ENCODE measurements at places on chromosomes 16 and 17. TPM values are rescaled to one million over a fixed set of nuclear protein-coding genes. Genes with fewer than 3 reads are reported as not detected.

The ZMYND15 gene
- polyA plus RNA-seq = 0.28 TPM

The ITGA2B gene
- 2.9 TPM for polyA plus RNA-seq

The OR3A2 gene
- polyA plus RNA-seq = not detected

GRCh38 chr17:69734656-69735055 lies 320.2 kb downstream of the MAP2K6 start:
- no peak for DNase-seq

DNA sequence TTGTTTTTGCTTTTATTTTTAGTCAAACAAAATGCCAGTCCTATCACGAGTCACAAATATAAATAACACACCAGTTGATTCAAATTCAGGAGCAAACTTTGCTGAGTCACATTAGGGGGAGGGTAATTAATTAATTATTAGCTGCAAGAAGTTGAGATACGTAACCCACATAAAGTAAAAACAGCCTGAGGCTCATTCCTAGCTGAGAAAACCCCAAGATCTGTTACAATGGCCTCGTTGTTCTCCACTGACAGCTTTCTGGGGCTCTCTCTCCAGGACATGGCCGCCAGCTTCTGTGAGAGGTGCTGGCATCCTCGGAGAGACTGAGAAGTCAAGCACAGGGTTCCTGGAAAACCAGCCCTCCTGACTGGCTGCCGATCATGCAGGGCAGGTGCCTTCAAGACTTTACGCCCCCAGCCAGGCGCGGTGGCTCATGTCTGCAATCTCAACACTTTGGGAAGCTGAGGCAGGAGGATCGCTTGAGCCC lies 11.1 kb downstream of the RAB40B start:
- DNase-seq = no peak

- no peak for DNase-seq
Observed at GRCh38 chr17:21678393-21679081, 13.8 kb upstream of the KCNJ18 start.

GRCh38 chr17:2051933-2052559 lies 2.9 kb upstream of the HIC1 start:
- DNase-seq = no peak

The CES5A gene
- not detected for polyA plus RNA-seq

The SUPT6H gene
- polyA plus RNA-seq = 38.9 TPM

DNA sequence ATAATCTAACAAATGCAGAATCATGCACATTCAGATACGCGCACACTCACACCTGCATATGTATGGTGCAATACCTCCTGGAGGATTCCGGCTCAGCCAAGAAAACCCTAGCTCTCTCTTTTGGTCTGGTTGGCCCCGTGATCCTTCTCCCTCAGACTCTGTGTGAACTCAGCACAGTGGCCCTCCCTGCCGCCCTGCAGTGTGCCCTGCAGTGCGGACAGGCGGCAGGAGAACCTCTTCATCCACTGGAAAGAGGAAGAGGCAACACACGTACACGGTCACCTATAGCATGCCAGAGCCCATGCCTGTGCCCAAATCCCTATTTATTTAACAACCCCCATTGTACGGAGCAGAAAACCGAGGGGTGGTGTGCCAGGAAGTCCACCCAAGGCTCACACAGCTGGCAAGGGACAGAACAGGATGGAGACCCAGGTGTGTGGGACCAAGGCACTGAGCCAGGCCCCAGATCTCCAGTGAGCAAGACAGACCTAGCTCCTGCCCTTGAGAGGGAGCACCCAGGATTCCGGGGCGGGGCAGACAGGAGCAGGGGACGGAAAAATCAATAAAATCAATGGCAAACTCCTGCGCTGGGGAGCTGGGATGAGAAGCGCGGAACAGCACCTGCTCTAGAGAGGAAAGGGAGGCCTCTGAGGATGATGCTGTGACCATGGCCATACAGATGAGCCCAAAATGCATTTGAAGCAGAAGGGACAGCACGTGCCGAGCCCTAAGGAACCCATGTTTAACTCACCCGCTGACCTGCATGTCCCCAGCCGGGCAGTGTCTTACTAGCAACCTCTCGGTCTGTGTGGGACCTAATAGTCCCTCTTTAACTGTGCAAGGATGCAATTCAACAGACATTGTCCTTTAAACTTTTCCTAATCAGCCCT lies 54.7 kb upstream of the CIBAR2 start:
- DNase-seq = no peak

DNA sequence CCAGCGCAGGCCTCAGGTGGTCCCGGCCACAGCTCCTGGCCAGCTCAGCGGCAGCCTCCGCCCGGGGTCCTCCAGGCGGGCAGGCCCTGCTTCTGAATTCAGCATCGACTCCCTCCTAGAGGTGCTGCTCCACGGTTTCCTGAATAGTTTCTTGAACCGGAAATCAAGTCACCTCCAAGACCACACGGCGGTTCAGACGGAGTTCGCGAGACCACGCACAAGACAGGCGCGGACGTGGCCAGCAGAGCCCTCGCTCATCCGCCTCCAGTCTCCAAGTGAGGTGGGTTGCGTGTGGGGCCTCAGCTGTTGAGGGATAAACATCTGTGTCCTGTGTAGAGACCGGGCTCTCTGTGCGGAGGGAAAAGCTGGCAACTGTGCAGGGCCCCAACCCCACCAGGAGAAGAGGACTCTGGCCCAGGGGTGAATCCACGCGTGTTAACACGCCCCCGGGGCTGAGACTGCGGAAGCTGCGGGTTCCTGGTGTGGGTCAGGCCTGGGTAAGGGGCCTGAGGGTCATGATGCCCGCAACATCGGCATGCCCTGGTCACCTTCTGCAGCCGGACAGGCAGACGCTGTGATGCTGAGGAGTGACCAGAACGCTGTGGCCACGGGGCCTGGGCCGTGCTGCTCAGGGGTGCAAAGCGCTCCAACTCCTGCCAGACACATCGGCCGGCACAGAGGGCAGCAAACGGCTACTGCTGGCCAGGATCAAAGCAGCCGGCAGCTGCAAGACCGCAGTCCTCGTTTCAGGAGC lies 55.0 kb upstream of the METRNL start:
- DNase-seq = no peak

DNA sequence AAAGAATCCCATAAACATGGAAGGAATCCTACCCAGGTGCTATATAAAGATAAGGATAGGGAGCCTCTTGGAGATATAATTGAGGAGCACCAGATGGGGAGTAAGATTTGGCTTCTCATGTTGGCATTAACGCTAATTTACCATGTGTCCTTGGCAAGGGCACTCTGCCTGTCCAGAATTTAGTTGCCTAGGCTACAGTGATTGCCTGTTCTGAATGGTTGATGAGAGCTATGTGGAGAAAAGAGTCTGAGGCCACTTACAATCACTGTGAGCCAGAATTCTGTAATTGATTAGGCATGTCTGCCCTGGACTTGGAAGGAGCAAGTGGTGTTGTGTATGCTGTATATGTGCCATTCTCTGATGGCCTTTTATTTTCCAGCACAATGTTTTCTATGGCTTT lies 1101.2 kb upstream of the RBFOX1 start:
- DNase-seq = no peak

DNA sequence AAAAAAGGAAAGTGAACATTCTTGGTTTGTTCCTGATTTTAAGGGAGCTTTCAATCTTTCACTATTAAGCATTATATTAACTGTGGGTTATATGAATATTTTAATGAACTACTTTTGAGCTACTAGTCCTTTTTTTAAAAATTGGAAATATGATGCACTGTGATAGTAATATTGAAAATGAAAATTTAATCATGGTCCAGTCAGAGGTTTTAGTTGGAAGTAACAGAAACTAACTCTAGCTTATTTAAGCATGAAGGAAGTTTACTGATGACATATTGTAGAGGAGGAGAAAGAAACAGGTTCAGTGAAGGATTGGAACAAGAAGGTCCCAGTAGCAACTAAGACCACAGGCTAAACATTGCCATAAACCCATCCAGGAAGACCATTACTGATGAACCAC lies 20.8 kb upstream of the TMIGD1 start:
- no peak for DNase-seq

The CLEC19A gene
- polyA plus RNA-seq = 0.16 TPM

DNA sequence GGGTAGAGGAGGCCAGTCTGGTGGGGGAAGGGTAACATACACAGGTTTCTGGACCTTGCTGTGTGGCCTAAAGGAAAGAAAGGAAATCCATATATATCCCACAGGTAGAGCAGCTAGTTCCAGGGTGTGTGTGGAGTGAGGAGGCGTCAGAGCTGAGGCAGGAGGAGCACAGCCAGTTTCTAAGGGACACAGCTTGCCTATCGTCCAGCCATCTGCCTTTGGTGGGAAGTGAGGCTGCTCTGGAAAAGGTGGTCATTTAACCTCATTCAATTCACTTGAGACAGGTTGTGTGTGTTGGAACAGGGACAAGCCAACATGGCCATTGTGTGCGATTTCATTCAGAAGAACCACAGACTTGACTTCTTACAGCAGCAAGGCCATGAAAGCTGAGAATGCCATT lies 36.9 kb upstream of the ERN1 start:
- DNase-seq = no peak

Measured in forelimb muscle (tissue), 1 donor.